ENCODE measurements at places on chromosomes 4 and X.
A peak's percentile ranks its signal among the peaks of the same experiment; 100 is the strongest.

- DNase-seq = no peak
Observed at GRCh38 chrX:128759177-128759576, 707.0 kb upstream of the ACTRT1 start.

- DNase-seq = no peak
Observed at GRCh38 chr4:31598639-31599038, 878.5 kb downstream of the PCDH7 start.

DNA sequence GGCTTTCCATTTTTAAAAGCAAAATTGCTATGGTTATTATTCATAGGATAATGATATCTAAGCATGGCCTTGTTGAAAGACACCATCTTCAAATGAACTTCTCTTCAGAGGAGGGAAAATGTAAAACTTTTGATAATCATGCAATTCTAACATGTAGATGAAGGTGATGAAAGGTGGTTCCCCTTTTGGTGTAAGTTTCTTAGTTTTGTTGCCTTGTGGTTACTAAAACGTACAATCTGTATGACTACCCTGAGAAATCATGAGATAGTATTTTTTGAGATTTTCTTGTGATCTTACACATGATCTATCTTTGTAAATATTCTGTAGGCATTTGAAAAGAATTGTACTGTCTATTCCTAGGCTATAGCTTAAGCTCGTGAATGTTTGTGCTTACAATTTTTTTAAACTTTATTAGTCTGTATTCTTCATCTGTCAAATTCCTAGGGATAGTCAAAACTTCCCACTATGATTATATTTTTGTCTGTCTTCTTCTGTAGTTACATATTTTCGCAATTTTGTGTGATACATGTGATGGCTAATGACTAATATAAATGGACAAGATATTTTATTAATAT lies 47.5 kb downstream of the PTPN13 start:
- DNase-seq = no peak

DNA sequence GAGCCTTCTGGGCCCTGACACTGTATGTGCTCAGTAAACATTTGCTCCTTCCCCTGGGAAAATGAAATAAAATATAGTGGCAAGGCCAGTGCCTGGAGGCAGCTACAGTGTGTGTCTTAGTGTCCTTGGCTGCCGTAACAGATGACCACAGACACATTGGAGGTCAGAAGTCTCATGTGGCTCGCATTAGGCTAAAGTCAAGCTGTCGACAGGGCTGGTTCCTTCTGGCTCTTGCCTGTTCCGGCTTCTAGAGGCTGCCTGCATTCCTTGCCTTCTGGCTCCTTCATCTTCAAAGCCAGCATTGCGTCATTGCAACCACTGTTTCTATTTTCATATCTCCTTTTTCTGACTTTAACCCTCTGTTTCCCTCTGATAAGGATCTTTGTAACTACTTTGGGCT lies 83.6 kb upstream of the STX18 start:
- DNase-seq = no peak

- no peak for DNase-seq
Observed at GRCh38 chr4:123806056-123806455, 409.5 kb downstream of the SPRY1 start.

DNA sequence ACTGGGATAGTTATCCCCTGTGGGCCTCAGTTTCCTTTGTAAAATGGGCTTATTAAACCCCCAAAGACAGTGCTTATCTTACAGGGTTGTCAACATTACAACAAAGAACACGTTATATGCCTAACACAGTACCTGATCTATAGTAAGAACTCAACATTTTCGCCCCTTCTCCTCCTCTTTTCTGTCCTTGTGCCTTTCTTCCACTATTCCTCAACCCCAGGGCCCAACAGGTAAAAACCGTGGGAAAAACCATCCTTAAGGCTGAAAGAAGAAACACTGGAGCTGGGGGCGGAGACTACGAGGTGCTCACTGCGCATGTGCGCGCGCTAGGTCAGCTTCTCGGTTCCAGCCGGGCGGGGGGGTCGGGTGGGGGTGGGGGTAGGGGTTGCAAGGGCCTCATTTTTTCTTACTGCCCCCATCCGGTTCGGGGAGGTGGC lies 426 bp upstream of the XIAP start:
- peak; percentile 42 for DNase-seq

- DNase-seq = no peak
Observed at GRCh38 chr4:88819818-88820697, 122.4 kb upstream of the NAP1L5 start.

DNA sequence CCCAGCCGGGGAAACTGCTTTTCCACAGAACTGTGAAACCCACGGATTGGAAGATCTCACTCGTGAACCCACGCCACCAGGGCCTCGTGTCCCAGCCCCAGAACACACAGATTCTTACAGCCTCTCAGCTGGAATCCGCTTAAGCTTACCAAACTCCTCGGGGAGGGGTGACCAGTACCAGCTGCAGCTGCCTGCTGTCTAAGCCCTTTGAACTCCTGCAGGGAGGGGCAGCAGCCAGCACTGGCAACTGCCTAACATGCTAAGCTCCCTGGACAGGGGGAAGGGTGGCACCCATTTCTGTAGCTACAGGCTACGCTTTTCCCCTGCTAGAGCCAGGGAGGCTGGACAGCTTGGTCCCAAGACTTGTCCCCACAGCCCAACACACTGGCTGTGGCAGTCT lies 38.4 kb downstream of the TBL1X start:
- DNase-seq = no peak

DNA sequence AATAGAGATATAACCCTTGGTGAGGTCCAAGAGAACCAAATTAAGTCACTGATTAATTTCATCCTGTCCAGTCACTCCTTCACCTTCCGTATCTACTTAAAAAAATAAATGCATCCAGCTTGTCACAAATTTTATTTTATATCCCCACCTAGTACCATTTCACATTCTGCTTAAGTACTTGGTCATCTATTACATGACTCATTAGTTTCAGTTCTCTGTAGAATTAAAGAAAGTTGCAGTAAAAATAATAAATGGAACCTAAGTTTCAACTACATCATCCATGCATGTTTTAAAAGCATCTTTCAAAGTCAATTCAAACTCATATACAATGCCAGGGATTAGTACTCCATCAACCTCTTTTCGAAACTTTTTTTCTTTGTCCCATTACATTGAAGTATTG lies 130.2 kb downstream of the SH2D1A start:
- DNase-seq = no peak

DNA sequence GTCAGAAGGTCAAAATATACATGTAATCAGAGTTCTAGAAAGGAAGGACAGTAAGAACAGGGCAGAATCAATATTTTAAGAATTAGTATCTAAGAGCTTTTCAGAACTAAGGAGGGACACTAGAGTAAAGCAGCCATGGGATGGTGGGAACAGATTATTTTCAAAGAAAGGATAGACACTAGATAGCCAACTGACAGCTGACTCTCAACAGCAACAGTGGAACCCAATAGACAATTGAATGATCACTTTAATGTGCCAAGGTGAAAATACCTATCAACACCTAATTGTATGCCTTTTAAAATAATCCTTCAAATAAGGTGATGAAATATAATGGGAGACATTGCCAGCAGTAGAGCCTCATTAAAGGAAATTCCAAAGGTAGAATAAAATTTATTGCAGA lies 26.5 kb upstream of the CCDC160 start:
- no peak for DNase-seq

GRCh38 chr4:21856754-21857153 lies 91.8 kb downstream of the KCNIP4 start:
- DNase-seq = no peak

DNA sequence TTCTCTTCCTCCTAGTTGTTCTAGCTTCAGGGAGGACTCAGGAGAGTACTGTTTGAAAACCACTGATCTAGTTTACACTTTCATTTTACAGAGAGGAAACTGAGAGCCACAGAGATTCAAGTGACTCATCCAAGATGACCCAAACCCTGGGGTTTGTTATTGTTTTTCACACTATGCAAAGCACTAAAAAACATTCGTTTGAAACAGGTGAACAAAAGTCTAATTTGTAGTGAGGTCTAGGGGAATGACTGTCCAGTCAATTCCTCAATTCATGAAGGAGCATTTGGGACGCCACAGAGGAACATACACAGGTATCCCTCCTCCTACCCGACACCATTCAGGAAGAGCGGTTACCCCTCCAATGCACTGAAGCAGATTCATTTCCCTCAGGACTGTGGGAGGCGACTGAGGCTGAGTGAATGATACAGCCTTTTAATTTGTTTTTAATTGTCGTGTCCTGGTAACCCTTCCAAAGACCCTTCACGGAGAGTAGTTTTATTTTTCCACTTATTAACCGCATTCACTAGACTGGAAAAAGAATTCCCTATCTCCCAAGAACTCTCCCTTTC lies 30.3 kb downstream of the TLR10 start:
- no peak for DNase-seq

DNA sequence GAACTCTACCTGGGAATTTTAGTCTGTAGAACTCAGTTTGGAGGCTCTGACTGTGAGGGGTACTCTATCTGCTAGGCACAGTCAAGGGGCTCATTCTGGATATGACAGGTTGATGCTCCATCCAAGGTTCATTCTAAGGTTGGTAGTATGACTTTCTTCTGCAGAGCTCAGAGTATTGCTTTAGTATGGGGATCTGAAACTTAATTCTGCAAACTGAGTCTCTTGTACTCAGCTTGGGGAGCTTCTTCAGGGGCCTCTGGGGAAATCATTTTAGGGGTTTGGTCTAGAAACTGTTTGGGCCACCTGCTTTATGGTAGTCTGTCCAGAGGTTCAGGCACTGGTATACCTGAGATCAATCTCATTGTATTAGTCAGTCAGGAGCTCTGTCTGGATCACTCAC lies 9.7 kb upstream of the TSR2 start:
- no peak for DNase-seq

GRCh38 chr4:13126976-13127910 lies 356.9 kb downstream of the RAB28 start:
- DNase-seq = no peak
